ENCODE measurements at places on chromosomes 13 and 19.

DNA sequence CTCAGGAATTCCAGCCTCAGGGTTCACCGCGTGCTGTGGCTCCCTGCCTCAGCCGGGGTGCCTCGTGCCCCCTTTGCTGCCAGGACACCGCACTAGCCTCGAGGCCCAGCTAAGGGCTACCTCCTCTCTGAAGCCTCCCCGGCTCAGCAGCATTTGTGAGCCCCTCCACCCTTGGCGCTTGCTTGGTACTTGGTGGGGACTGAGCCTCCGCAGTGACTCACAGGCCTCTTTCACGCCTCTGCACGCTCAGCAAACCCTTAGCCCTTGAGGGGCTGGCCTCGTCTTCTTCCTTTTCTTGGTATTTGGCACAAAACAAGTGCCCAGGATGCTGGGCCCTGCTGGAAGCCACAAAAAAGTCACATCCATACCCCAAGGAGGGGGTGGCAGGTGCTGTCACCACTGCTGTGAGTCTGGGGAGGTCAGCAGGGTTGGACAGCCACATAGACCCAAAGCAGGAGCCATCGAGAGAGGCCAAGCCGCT, 85.4 kb upstream of the TM9SF2 start:
- DNase-seq: peak; percentile 6

GRCh38 chr19:938233-938923, 12.5 kb downstream of the ARID3A start:
- no peak for DNase-seq

GRCh38 chr19:824885-825284, 2.8 kb upstream of the AZU1 start:
- DNase-seq: no peak

DNA sequence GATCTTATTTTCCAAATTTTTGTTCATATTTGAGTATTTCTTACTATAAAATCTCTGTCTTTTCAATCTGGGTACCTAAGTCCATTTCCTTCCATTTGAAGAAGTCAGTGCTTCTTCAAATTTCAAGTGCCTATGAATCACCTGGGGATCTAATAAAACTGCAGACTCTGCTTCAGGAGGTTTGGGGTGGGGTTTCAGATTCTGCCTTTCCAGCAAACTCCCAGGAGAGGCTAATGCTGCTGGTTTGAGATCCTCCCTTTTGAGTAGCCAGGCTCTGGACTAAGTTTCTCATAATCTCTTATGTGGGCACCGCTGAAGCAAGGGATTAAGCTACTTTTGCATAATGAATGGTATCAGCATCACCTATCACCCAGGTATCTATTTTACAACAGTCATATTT, 242.4 kb downstream of the RGCC start:
- DNase-seq: no peak

All from epithelial cell of esophagus (primary cell).